Type B pancreatic cell (in vitro differentiated cells): ENCODE measurements at places on chromosomes 6 and 20. TPM values are rescaled to one million over a fixed set of nuclear protein-coding genes. Genes with fewer than 3 reads are reported as not detected.
A peak's percentile ranks its signal among the peaks of the same experiment; 100 is the strongest.

GRCh38 chr6:90466154-90466940 is 120.5 kb downstream of the MAP3K7 start:
- DNase-seq, result no peak
- peak overlapping the region; percentile 16 for H3K4me3 ChIP-seq
- no peaks in the 10 kb centered on the region for H3K36me3 ChIP-seq
- H3K4me1 ChIP-seq, result peaks cover 22% of the 10 kb centered on the region

GRCh38 chr6:25987845-25988244 is 25.2 kb downstream of the TRIM38 start:
- no peaks in the 10 kb centered on the region for H3K27me3 ChIP-seq
- peaks cover 10% of the 10 kb centered on the region for H3K36me3 ChIP-seq
- H3K27ac ChIP-seq, result peak overlapping the region; percentile 46

The RBM24 gene
- total RNA-seq, result 0.88 and 4.2 TPM in 2 replicates

The TMEM170B gene
- 2.1 and 4.0 TPM in 2 replicates for total RNA-seq

DNA sequence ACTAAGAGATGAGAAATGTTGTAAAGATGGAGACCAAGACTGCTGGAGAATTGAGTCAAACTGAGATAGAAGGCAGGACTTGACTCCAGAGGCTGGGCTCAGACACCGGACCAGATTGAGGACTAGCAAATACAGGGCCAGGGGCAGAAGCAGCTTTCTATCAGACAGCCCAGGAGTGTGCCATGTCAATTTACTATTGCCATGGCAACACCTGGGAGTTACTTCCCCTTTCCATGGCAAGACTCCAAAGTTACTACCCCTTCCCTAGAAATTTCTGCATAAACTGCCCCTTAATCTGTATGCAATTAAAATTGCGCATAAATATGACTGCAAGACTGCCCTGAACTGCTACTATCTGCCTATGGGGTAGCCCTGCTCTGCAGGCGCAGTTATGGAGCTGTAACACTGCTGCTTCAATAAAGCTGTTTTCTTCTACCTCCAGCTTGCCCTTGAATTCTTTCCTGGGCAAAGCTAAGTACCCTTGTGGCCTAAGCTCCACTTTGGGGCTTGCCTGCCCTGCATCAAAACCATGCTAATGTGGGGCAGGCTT is 90.1 kb upstream of the EDN1 start:
- H3K27ac ChIP-seq, result no peak overlapping the region
- H3K4me3 ChIP-seq, result no peak overlapping the region
- peaks cover 10% of the 10 kb centered on the region for H3K4me1 ChIP-seq
- no peaks in the 10 kb centered on the region for H3K36me3 ChIP-seq

- peaks cover 2% of the 10 kb centered on the region for H3K27me3 ChIP-seq
- DNase-seq, result no peak
- H3K4me1 ChIP-seq, result peaks cover 21% of the 10 kb centered on the region
- H3K4me3 ChIP-seq, result no peak overlapping the region
These were observed 810 bp upstream of the ABHD16B start for GRCh38 chr20:63860325-63861051.

GRCh38 chr20:33666293-33667244 is at the start of gene ACTL10:
TSS of gene ACTL10 (plus strand) at chr20:33666943. CDS start at chr20:33667498, 555 bp downstream.
- DNase-seq, result peak; percentile 94
- peak within 1 kb of the TSS; percentile 91 for H3K27ac ChIP-seq
- H3K4me1 ChIP-seq, result peaks cover 38% of the 10 kb centered on the region
- peak within 1 kb of the TSS; percentile 96 for H3K4me3 ChIP-seq
- no peaks in the 10 kb centered on the region for H3K27me3 ChIP-seq

GRCh38 chr6:116883005-116883404 is 6.0 kb downstream of the RFX6 start:
- no peak overlapping the region for H3K27ac ChIP-seq
- H3K4me1 ChIP-seq, result no peaks in the 10 kb centered on the region
- H3K4me3 ChIP-seq, result no peak overlapping the region
- no peaks in the 10 kb centered on the region for H3K36me3 ChIP-seq
- peaks cover 24% of the 10 kb centered on the region for H3K27me3 ChIP-seq

DNA sequence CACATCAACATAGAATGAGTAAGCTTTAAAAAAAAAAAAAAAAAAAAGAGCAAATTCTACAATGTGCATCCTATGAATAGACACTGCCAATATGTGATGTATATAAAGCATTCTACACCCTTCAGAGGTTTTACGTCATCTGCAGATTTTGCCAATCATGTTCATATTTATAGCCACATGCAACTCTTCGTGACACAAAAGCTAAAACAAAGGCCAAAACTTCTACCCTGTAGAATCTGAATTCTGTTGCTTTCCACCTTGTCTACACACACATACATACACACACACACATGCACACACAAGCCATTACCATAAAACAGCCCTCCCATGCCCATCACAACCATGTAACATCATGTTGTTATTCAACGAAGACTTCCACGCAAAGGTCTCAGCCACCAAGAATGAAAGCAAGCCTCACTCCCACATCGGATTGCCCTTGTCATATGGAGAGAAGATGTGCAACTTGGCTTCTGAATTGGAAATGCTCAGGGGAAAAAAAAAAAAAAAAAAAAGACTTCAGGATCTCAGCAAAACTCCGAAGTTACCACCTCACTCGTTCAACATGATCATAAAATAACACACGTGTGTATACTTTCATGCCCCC is 479.4 kb upstream of the JARID2 start:
- no peaks in the 10 kb centered on the region for H3K27me3 ChIP-seq
- H3K4me1 ChIP-seq, result peaks cover 36% of the 10 kb centered on the region
- no peaks in the 10 kb centered on the region for H3K36me3 ChIP-seq

- no peaks in the 10 kb centered on the region for H3K36me3 ChIP-seq
- peaks cover 3% of the 10 kb centered on the region for H3K27me3 ChIP-seq
- no peak overlapping the region for H3K4me3 ChIP-seq
- no peak for DNase-seq
- H3K4me1 ChIP-seq, result peaks cover 19% of the 10 kb centered on the region
These were observed 219.0 kb downstream of the PREX1 start for GRCh38 chr20:48608756-48609155.

The ZSWIM1 gene
- total RNA-seq, result 17.1 and 17.3 TPM in 2 replicates

GRCh38 chr6:13427801-13428582 is 59.4 kb downstream of the GFOD1 start:
- no peaks in the 10 kb centered on the region for H3K36me3 ChIP-seq
- H3K27ac ChIP-seq, result no peak overlapping the region
- no peak for DNase-seq
- H3K4me3 ChIP-seq, result no peak overlapping the region
- peaks cover 19% of the 10 kb centered on the region for H3K4me1 ChIP-seq
